Skin of body (tissue), 3 donors: ENCODE measurements at places on chromosomes 3 and 15. TPM values are rescaled to one million over a fixed set of nuclear protein-coding genes. Genes with fewer than 3 reads are reported as not detected.

FANCD2OS gene
- total RNA-seq = not detected

PEX5L gene
- total RNA-seq = 0.10 TPM

GP9 gene
- 0.49 TPM for total RNA-seq

TRH gene
- not detected for total RNA-seq

RMDN3 gene
- total RNA-seq = 16.6 TPM

CYP1A1 gene
- total RNA-seq = 0.69 TPM

PHC3 gene
- 48.7 TPM for total RNA-seq

GPR176 gene
- total RNA-seq = 10.3 TPM

ATP8B4 gene
- 19.5 TPM for total RNA-seq

THPO gene
- total RNA-seq = 68.1 TPM

LTK gene
- 0.69 TPM for total RNA-seq

OSTN gene
- 0.10 TPM for total RNA-seq

PSTPIP1 gene
- 4.3 TPM for total RNA-seq

SLC12A8 gene
- 4.3 TPM for total RNA-seq

SNX22 gene
- 0.99 TPM for total RNA-seq

JAGN1 gene
- total RNA-seq = 16.3 TPM

GPX1 gene
- total RNA-seq = 60.5 TPM

SERPINI2 gene
- not detected for total RNA-seq

LYZL4 gene
- total RNA-seq = not detected

PTH1R gene
- total RNA-seq = 18.9 TPM

TMC3 gene
- 0.20 TPM for total RNA-seq

CLDN16 gene
- total RNA-seq = 0.69 TPM

TRAT1 gene
- 0.59 TPM for total RNA-seq

FILIP1L gene
- 40.1 TPM for total RNA-seq

CLEC3B gene
- 54.6 TPM for total RNA-seq

ASB14 gene
- 0.10 TPM for total RNA-seq

SLC2A2 gene
- total RNA-seq = not detected

LRTM1 gene
- 7.4 TPM for total RNA-seq

ZNF80 gene
- total RNA-seq = not detected
